ENCODE measurements at places on chromosomes 6 and 20.

DNA sequence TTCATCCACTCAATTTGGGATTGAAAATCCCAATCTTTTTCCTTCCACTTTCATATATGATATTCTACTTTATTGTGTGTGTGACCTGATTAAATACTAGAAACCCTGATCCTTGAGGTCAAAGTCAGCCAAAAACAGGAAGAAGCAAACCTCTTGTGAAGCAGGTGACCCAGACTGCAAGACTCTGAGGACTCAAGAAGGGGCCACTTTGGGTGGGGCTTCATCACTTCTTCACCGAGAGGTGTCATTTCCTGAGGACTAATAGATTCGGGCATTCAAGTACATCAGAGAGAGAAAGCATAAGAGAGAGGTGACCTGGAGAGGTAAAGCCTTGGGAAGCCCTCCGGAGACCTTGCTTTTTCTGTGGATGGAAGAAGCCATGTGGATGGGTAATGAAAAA lies 129.0 kb downstream of the CFAP61 start:
- no peak for DNase-seq

- DNase-seq = no peak
Observed at GRCh38 chr6:155219299-155219698, 44.5 kb upstream of the CLDN20 start.

DNA sequence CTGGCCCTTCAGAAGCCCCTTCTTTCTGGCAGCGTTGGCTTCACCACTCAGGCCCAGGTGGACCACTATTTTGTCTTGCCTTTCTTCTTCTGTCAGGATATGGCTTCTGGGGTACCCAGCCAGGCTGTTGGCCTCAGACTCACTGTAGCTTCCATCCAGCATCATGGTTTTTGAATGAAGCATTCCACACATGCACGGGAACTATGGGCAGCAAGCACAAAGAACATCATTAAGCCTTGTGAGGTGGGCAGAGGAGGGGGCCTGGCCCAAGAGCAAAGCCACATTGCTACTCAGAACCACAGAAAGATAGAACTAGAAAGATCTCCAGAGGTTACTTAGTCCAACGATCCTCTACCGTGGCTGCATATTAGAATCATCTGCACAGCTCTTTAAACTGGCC lies 40.6 kb upstream of the GABRR1 start:
- DNase-seq = no peak

GRCh38 chr20:21179757-21180156 lies 53.9 kb downstream of the KIZ start:
- DNase-seq = no peak

- no peak for DNase-seq
Observed at GRCh38 chr6:93550551-93551276, 131.4 kb upstream of the EPHA7 start.

DNA sequence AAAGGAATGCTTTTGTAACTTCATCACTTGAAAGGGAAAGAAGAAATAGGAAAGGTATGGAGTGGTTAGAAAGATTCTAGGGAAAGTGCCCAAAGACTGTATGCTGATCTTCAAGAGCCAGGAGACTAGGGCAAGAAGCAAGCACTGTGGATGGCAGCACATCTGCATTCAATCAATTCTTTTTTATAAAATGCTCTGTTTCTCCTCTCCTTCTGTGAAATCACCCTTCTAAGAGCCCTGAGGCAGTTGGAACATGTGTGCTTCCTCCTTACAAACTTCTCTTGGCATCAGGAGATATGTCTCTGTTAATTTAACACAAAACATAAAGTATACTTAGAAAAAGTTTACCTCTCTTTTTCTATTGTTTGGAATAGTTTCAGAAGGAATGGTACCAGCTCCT lies 1162.2 kb upstream of the GJE1 start:
- DNase-seq = no peak

DNA sequence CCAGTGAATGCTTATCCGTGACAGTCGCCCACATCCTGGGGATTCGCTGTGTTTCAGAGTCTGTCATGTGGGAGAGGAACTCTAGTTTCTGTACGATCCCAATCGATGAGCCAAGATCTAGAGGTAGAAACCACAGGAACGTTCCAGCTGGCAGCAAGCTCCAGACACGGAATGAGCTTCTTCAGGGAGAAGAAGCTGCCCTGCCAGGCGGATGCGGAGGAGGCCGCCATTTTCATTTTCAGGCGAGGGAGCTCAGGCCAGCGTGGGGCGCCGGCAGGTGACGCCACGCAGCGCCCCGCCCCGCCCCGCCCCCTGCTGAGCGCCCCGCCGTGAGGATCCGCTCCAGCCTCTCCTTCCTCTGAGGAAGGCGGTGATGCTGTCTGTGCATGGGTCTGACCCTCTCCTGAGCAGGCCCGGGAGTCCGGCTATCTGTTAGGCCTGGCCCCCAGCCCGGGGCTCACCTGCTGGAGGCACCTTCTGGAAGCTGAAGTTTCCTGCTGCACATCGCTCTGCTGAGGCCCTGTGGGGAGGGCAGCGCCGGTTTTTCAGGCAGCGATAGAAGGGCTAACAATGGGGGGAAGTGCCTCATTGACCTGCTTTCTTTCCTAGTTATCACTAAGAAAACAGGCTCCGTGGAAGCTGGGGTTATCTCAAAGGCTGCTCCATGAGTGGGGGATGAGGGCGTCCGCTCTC lies 147.5 kb downstream of the ERMARD start:
- DNase-seq = no peak

DNA sequence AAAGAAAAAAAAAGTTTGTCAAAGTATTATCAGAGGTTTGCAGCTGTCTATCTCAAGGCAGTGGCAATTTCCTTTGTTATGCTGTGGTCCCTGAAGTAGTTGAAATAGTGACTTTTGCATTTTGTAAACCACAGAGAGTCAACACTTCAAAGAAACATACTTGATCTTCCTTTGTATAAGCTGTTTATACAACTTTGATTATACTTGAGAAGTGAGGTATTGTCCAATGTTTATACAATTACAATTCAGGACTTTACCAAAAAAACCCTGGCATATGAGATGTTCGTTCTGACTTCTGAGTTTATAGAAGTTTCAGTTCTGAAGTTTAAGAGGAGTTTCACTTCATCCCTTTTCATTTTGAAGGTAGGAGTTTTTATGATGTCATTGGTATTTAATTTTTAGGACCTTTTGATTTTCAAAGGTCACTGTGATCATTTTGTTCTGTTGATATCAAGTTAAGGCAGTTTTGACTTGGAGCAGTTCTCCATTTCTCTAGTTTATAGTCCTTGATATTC lies 4.0 kb downstream of the STK4 start:
- DNase-seq = no peak

- DNase-seq = no peak
Observed at GRCh38 chr6:14728396-14729024, 517.4 kb upstream of the JARID2 start.

GRCh38 chr6:13536796-13537526 lies 37.4 kb upstream of the SIRT5 start:
- no peak for DNase-seq

GRCh38 chr20:2382833-2383232 lies 2.1 kb downstream of the TGM6 start:
- DNase-seq = peak; percentile 13

DNA sequence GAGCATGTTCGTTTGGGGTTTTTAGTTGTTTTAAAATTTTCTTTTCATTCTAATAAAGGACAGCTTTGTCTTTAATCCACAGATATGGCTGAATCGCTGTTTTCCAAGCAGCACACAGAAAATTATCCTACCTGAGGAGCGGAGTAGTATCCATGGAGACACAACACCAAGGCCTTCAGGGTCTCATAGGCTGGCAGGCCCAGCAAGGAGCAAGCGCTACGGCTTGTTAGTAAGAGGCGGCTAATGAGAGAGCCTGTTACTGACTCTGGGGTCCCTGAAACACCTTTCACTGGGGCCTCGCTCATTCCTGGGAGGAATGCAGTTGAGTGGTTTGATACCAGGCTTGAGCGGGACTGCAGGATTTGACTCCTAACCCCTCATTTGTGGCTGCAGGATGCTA lies 303.8 kb upstream of the CDH4 start:
- DNase-seq = no peak

- no peak for DNase-seq
Observed at GRCh38 chr6:54493138-54493537, 184.9 kb downstream of the TINAG start.

- no peak for DNase-seq
Observed at GRCh38 chr6:3119040-3119723, 671 bp downstream of the BPHL start.

DNA sequence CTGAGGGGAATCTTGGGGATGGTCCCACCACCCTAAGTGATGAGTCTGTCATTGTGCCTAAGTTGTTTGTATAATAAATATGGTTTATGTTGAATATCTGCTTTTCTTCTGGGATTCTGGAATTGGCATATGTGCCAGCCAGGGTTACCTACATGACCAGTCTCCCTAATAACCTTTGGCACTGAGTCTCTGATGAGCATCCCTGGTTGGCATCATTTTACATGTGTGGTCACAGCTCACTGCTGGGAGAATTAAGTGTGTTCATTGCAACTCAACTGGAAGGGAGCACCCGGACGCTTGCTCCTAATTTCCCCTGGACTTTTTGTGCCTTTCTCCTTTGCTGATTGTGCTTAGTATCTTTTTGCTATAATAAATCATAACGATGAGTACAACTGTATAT lies 8.1 kb downstream of the SMAP1 start:
- DNase-seq = no peak

DNA sequence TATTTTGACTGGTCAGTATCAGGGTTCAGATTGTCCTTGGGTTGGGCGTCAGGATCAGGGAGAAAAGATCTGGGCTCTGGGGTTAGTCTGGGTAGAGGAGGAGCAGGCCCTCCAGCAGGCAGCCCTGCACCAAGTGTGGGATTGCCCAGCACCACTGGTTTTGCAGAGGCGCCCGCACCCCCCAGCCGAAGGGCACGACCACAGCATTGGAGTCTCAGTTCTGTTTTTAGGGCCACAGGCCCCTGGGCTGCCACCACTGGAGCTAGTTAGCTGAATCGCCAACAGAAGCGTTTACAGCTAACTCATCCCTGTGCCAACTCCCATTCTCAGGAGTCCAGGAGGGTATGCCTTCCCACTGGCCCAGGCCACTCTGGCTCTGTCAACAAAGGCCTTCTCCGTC lies 84.2 kb downstream of the TCP11 start:
- no peak for DNase-seq

DNA sequence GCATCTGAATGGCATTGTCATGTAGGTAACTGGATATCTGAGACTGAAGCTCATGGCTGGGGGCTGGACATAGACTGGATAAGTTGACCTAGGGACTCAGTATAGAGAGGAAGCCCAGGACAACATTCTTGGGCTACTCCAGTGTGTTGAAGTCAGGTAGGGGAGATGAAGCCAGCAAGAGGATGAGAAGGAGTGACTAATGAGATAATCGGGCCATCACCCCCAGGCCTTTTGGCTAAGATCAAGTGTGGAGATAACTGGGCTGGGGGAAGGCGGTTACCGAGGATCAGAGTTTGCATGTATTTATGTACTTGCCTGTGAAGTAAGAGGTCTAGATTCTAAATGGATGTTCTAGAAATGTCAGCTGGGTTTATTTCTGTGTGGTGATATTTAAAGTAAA lies 73.4 kb downstream of the ELOVL2 start:
- no peak for DNase-seq

GRCh38 chr20:31934968-31935764 lies 16.7 kb downstream of the PDRG1 start:
- no peak for DNase-seq

GRCh38 chr20:15512916-15513315 lies 1060.3 kb downstream of the KIF16B start:
- DNase-seq = no peak

DNA sequence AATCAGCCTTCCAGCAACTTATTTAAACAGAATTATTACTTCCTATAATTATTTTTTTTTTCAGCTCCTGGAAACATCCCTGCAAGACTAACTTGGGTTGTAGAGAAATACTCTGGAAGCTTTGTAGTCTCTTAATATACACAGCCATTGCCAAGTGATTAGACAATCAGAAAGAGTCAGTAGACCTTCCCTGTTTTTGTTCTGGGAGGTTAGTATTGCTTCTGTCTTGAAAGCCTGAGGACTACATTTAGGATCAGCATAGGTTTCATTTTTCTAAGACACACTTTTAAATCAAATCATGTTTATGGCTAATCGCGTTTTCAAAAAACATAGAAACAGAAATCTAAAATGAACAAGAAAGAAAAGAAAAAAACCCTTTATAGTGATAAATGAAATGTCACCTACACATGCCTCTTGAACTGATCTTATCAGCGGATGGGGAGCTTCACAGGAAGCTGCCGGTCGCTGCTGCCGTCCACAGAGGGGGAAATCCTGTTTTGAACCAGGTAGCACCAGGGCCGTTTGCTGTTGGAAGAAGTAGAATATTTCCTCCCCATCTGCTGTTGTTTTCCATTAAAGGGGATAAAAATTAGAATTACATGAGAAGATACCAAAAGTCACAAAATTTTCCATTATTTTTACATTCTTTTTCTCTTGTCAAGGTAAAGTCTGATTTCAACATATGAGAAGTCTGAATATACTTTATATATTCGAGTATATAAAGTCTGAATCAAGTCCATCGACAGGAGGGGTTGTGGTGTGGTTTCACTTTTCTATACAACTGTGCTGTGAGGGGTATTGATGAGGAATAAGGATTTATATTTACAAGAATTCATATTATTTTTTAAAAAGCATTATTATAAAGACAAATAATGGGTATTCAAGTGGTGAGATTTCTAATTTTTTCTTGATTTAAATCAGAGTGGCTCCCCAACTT lies 94.6 kb downstream of the ARMC2 start:
- DNase-seq = no peak

DNA sequence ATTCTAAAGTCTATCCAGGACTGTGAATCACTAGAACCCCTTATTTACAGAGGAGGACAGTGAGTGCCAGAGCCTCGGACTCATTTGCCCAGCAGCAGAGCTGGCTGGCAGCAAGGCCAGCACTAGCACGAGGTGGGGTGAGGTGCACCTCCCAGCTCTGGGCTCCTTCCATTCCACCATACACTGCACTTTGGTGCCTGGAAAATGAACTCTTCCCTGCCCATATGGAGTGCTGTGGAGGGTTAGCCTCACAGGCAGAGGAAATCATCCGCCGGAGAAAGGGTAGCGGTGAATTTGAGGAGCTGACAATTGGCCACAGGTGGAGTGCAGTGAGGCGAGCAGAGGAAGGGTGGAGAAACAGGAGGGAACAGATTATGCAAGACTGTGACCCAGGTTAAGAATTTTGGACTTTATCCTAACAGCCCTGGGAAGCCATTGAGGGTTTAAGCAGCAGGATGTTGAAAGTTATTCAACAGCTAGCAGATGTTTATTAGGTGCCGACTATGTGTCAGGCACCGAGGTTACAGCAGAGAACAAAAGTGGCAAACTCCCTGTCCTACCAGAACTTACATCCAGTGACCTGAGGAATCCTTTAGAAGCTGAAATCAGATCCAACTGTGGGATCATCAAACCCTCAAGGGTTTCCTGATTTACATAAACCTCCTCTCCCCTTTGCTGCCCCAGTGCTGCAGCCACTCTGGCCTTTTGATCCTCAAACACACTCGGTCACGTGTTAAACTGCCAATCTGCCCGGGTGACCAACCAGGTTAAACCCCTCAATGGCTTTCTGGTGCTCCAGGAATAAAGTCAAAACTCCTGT lies 6.2 kb downstream of the TRIM26 start:
- DNase-seq = no peak

GRCh38 chr20:58026361-58026760 lies 202.1 kb downstream of the ANKRD60 start:
- no peak for DNase-seq

- no peak for DNase-seq
Observed at GRCh38 chr20:17403461-17403860, 127.7 kb downstream of the BFSP1 start.

GRCh38 chr20:47501482-47502270 lies at the start of gene NCOA3:
Gene NCOA3, plus strand, starts transcription at chr20:47501887. Its CDS starts 120,361 bp downstream, at chr20:47622248.
- DNase-seq = no peak

All from vagina (tissue), 2 donors.